Stimulated activated CD8-positive, alpha-beta memory T cell treated with anti-CD3 and anti-CD28 coated beads, Interleukin-7, amount 100 ng/mL, for 4 hours (primary cell): ENCODE measurements at places on chromosomes 16 and 17.

- no peak for DNase-seq
Measured at GRCh38 chr17:81400154-81400977, 5.1 kb downstream of the BAHCC1 start.

- no peak for DNase-seq
Measured at GRCh38 chr17:36703860-36704266, 102.5 kb downstream of the MRM1 start.

GRCh38 chr17:13204607-13205237 is 186.9 kb upstream of the ELAC2 start:
- DNase-seq = no peak

GRCh38 chr17:9587969-9588656 is 11.7 kb downstream of the CFAP52 start:
- DNase-seq = no peak

DNA sequence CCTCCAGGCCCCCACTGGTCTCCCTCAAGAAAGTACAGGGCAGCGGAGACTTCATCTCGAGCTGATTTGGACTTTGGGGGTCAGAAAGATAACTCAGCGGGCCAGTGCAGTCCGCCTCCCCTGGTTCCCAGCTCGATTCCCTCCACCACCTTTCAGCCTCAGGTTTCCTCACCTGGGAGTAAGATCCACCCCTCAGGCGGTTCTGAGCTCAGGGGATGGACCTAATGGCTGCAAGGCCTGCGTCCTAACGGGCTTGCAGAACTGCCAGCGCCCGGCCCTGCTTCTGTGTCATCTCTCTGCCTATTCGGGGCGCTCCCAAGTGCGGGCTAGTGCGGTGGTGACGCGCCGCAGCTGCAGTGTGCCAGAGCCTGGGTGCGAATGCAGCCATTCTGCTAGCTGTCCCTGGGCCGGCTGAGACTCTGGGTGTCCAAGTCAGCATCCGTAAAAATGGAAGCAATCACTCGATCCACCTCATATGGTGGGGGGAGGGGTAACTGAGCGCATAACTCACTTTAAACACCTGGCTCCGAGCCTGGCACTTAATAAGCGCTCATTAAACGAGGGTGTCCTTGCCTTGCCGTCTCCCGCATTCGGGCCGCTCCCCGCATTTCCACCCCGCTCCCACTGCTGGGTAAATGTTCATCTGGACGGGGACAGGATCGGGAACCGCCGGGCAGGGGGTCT is 129.6 kb upstream of the LHX1 start:
- DNase-seq = no peak
